ENCODE measurements at places on chromosomes 1 and 21. TPM values are rescaled to one million over a fixed set of nuclear protein-coding genes. Genes with fewer than 3 reads are reported as not detected.

The HNRNPR gene
- polyA plus RNA-seq: 123 TPM

The GPR3 gene
- polyA plus RNA-seq: 0.75 TPM

The MKNK1 gene
- 30.3 TPM for polyA plus RNA-seq

The MAP3K21 gene
- polyA plus RNA-seq: 0.20 TPM

The FAM72D gene
- polyA plus RNA-seq: 1.8 TPM

The LDLRAD1 gene
- polyA plus RNA-seq: not detected

The OR2L3 gene
- polyA plus RNA-seq: not detected

The CITED4 gene
- polyA plus RNA-seq: 2.6 TPM

The CCDC27 gene
- 0.19 TPM for polyA plus RNA-seq
